ENCODE measurements at places on chromosomes 7 and 10. TPM values are rescaled to one million over a fixed set of nuclear protein-coding genes. Genes with fewer than 3 reads are reported as not detected.
A peak's percentile ranks its signal among the peaks of the same experiment; 100 is the strongest.

DNA sequence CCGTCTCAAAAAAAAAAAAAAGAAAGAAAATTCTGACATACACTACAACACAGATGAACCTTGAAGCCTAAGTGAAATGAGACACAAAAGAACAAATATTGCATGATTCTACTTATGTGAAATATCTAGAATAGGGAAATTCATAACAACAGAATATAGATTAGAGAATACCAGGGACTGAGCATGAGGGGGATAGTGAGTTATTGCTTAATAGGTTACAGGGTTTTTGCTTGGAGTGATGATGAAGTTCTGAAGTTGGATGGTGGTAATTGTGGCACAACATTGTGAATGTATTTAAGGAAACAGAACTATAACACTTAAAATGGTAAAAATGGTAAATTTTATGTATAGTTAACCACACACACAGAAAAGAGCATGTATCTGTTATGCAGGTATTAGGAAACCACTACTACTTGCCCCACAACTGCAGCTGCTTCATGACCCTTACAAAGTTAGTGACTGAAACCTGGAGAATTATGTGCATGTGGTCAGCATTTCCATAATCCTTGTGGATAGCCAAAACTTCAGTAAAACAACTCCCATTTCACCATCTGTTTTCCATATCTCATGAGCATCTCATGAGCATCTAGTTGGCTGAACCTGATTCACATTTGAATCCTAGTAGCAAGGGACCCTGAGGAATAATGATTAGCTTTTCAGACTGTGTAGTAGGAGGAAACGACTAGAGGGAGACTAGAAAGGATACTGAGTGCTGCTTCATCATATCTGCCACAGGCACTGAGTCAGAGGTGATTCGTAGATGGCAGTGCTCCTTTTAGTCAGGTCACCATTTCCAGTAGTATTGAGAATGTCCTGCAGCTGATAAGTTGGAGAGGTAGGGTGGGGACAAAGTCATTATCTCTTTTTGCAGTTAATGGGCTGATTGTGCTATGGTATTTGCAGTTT, 26.3 kb downstream of the SAMD8 start:
- DNase-seq = no peak

GRCh38 chr7:3754493-3755341, 453.7 kb downstream of the SDK1 start:
- DNase-seq = peak; percentile 62

- no peak for DNase-seq
Measured at GRCh38 chr7:49580000-49580399, 193.4 kb upstream of the VWC2 start.

DNA sequence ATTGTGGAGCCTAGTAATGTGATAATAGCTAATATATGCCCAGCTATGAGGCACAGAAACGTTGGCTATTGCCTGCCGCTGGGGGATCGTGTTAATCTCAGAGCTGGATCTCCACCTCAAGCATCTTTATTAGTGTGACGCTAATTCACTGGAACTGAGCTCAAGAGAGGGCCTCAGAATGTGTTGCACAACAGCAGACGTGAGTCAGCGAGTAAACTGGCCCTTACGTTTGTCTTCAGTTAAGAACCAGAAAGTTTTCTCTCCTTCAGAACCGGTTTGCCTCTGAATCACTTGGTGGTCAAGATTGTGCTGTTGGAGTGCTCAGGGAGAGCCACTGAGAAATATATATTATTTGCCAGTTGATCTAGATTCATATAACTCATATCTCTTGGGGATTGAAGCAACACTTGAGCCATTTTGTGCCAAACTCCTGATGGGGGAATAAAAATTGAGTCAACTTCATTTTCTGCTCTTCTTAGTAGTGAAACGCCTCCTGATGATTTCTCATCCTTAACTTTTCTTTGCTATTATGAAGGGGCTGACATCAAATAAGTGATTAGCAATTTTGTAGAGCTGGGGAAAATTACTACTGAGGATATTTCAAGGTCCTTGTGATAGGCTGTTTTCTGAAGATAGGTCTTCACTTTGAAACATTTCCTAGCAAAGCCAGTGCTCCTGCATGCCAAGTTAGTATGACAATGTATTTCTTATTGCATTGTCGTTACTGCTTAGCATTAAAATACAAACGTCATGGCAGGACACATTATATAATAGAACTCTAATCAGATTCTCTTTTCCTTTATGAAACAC, 22.3 kb downstream of the BZW2 start:
- peak; percentile 92 for DNase-seq

- no peak for DNase-seq
Measured at GRCh38 chr10:115659616-115660015, 566.5 kb downstream of the ATRNL1 start.

DNA sequence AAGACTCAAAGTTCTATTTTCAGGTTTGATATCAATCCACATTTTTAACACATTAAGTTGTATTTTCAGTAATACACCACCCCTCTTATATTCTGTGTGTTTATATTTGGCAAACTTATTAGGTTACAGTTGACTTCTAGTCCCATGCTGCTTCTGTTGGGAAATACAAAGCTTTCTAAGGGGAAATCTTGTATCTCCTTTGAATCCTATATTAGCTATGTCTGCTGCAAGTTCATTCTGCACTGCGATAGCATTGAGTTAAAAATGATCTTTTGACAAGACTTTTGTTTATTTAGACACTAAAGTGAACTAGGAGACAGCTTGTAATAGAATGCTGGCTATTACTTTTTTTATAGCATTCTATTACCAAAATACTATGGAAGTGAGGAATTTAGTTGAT, 625.1 kb upstream of the ANKRD30A start:
- no peak for DNase-seq

- peak; percentile 59 for DNase-seq
Measured at GRCh38 chr7:95883217-95883616, 110.9 kb downstream of the DYNC1I1 start.

- DNase-seq = no peak
Measured at GRCh38 chr7:48183370-48183743, 12.1 kb downstream of the ABCA13 start.

GRCh38 chr10:61543831-61544230, 90.7 kb upstream of the TMEM26 start:
- DNase-seq = no peak

DNA sequence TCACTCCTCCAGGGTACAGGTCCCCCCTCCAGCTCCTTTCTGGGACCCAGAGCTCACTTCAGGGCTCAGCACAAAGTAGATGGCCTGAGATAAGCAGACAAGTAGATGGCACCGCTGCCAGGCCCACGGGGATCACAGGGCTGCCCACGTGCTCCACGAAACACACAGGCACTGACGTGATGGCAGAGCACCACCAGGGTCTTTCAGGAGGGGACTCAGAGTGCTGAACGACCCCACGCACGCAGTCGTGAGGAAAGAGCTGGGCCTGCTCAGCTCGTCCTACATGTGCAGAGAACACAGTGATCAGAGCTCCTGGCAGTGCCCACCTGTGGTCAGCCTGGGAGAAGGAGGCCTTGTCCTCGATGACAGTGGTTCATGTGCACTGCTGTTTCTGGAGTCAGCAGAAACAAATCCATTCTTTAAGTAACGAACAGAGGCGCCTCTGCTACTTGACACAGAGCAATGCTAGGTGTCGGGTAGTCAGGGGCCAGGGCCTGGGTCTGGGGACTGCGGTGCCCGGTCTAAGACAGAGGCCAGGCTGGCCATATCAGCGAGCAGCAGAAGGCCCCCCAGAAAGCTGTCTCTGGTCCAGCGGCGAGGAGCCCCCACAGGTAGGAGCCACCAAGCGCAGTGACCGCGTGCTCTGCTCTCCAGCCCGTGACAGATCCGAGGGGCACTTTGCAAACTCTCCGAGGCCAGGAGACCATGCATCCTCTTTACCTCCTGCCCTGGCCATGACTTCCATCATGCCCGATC, 129.8 kb upstream of the FAM20C start:
- DNase-seq = no peak

- peak; percentile 46 for DNase-seq
Measured at GRCh38 chr7:17939606-17940301, 540 bp downstream of the SNX13 start.

Gene TMUB1
- 38.5 TPM for total RNA-seq

Gene STAMBPL1
- 8.2 TPM for total RNA-seq

DNA sequence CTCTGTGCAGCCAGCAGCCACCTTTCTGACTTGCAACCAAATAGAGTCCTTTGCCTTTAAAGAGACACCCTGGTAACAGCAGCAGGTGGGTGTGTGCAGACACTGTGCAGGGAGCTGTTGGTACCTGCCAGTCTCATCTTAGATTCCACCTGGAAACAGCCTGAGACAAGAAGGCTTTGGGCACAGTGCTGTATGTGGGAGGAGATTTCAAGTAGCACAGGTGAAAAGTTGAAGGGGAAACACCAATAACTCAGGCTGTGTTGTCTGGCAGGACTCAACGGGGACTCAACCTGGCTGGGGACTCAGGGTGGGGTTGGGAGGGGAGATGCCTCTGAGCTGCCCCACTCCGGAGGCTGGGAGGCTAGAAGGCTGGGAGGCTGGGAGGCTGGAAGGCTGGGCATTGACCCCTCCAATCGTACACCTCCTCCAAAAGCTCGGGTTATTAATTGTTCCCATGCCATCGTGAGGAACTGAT, 6.7 kb downstream of the CPXM2 start:
- DNase-seq = no peak

Gene TWIST1
- total RNA-seq = 22.0 TPM
